Stimulated activated CD4-positive, alpha-beta T cell treated with anti-CD3 and anti-CD28 coated beads, Interleukin-4, amount 100 ng/mL, for 48 hours (primary cell): ENCODE measurements at places on chromosomes 11 and 22.

GRCh38 chr11:130202818-130203689 lies 43.5 kb downstream of the ST14 start:
- DNase-seq: no peak

DNA sequence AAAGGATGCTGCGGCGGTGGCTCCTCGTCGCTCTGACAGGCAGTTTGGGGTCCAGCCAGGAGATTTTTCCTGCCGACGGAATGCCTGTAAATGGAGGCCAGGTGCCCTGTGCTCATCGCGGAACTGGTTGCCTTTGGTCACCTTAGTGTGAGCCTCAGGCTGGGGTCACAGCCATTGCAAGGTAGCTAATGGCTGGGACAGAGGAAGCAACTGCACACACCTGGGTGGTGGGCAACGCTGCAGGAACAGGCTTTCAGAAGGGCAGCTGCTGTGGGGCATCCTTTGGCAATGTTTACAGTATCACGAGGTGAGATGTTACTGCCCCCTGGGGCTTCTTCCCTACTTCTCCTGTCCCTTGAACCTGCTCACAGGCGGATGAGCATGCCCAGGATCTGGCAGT lies 205.5 kb downstream of the GRIK4 start:
- DNase-seq: no peak

- peak; percentile 85 for DNase-seq
These were observed 1.2 kb upstream of the TYMP start for GRCh38 chr22:50530877-50531545.

DNA sequence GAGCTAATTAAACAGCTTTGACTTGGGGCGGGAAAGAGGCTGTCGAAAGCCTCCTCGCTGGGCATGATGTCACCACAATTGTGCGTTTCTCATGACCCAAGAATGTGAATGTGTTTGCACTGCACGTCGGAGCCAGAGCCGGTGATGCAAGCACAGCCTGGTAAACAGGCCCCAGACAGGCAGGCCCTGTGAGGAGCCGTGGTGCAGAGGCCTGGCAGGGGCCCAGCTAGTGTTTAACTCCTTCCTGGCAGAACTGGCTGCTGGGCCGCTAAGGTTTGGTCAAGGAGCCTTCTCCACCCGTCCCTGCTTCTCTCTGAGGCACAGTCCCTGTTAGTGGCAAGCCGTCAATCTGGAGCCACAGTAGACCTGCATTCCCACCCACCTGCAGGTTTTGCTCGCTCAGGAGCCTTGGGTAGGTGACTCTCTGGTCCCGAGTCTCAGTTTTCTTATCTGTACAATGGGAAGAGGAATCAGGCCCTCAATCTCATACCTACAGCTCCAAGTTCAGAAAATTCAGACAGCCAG lies 25.4 kb upstream of the SMTN start:
- DNase-seq: no peak

GRCh38 chr22:37639771-37640590 lies 512 bp downstream of the SH3BP1 start:
- no peak for DNase-seq

DNA sequence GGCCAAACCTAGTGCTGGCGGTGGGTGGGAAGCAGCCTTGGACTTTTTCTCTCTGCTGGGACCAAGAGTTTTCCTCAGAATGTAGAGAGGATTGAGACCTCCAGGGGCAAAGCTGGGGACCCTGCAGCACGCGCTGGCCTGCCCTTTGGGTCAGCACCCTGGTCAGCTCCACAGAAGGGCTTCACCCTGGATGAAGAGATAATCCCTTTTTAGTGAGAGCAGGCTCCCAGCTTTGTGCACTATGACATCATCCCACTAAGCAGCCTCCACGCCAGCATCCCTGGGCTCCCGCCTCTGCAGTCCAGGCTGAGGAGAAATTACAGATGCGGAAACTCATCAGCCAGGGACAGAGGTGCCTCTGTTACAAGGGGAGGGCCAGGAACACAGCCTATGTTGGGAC lies 23.5 kb downstream of the DRICH1 start:
- DNase-seq: no peak

DNA sequence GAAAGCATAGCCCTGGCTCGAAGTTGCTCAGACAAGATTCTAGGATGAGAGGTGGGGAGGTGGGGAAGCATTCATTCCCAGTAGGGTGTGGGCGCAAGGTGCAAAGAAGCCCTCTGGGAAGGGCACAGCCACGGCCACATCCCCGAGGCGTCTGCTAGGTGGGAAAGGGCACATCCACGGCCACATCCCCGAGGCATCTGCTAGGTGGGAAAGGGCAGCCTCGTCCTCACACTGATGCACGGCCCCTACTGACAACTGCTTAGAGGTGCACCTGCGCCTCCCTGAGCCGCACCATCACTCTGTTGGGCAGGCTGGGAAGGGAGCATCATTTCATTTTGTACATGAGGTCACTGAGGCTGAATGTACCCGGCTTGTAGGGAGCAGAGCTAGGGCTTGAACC lies 94.6 kb upstream of the PITPNB start:
- DNase-seq: no peak

DNA sequence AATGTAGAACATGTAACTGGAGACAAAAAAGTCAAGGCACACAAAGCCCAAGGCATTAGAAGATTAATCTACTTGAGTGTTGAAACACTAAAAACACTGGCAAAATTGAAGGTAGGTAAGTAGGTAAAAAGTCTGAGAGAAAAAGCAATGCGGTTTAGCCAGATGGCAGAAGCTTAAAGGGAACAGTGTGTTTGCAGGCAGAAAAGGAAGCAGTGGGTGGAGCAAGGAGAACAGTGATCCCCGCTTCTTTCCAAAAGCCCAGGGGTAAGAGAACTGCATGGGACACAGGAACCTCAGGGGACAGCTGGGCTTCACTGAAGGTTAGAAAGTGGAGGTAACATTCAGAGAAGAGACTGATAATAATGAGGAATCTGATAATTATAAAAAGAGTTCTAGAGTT lies 16.0 kb downstream of the MRE11 start:
- DNase-seq: no peak

- DNase-seq: no peak
These were observed 32.5 kb downstream of the SYT13 start for GRCh38 chr11:45253640-45254039.

- no peak for DNase-seq
These were observed 120.5 kb downstream of the HIPK3 start for GRCh38 chr11:33377412-33378370.

DNA sequence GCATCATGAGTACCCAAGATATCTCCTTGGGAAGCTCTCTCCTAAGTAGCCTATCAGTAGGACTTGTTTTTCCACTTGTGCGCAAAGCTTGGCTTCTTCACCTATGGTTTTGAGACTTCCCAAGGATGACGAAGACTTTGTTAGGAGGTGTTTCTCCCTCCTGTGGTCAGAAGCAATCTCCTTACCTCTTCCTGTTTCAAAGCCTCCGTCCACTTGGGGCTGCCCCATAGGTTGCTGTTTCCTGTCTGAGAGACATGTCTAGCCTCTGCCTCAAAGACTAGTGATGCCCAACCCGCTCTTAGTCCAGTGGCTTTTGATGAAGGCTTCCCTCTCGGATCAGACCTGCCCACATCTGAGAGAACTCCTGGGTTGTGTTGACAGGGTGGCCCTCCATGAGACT lies 92.9 kb downstream of the TRAF6 start:
- no peak for DNase-seq

DNA sequence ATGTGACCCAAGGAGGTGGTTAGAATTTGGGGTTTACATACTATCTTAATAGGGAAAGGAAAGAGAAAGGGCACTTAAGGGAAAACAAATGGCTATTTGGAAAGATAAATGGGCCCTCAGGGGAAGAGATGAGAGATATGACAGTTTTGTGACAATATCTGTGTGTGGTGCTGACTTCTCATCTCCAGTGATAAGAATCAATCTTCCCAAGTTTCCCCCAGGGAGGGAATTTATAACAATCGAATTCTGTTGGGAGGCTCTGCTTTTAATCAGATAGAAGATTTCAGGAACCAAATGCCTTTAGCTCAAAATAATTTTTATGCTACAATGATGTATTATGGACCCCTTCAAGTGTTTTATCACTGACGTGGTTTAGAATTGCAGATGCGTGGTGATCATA lies 46.3 kb upstream of the PAMR1 start:
- no peak for DNase-seq

DNA sequence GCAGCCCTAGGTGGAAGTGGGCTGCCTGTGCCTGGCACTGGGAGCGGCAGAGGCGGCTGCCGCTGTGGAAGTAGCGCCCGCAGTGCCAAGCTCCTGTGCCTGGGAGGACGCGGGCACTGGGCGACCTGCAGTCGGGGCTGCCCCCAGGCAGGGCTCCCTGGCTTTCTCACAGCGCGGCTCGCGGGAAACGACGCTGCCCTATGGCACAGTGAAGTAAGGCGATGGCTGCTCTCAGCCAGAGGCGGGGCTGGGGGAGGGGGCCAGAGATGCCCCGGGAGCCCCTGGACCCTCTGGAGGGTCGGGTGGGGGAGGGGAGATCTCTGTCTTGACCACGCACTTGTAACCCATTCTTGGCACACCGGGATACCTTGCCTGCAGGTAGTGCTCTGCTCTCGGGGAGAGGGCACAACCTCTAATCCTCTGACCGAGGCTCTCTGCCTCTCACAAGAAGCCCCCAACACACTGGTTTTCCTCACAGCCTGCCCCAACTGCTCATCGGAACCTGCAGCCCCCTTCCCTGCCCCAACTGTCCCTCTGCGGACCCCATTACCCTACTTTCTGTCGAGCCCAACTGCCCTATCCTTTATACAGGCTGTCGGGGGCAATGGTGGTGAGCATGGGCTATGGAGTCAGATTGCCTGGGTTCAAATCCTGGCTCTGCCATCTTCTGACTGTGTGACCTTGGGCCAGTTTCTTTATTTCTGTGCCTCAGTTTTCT lies 32.2 kb upstream of the TRIM29 start:
- DNase-seq: no peak

- no peak for DNase-seq
These were observed 4.2 kb downstream of the STARD10 start for GRCh38 chr11:72789493-72790131.

DNA sequence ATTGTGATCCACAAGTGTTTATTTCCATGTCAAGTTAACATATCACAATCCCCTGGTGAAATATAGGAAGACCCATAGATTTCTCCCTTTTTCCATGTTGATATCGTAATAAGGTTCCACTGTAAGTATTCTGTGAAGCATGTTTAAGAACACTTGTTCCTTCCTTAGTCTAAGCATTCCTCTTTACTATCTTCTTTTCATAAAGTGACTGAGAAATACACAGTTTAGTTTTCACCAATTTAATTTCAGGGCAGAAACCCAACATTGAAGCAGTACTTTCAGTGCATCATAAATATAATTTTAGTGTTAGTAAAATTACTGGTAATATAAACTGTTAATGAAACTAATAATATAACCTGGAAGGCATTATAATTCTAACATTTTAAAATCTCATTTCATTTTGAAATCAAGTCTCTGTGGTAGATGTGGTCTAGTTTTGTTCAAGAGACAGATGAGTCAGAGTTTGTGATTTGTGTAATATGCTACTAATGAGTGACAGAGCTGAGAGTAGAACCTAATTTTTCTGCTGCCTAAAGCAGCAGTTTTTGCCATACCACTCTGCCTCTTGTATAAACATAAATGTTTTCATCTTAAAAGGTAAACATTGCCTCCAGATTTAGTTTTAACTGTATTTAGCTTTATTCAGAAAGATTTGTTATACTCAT lies 79.4 kb downstream of the ATM start:
- no peak for DNase-seq

- no peak for DNase-seq
These were observed 20.6 kb upstream of the YWHAH start for GRCh38 chr22:31923747-31924146.

- DNase-seq: peak; percentile 39
These were observed 42.5 kb downstream of the SFI1 start for GRCh38 chr22:31538815-31539214.

GRCh38 chr11:132028380-132029240 lies 658.2 kb downstream of the NTM start:
- DNase-seq: peak; percentile 4

- no peak for DNase-seq
These were observed 53.5 kb downstream of the VSIG10L2 start for GRCh38 chr11:125999234-125999880.

GRCh38 chr22:49448526-49448925 lies 379.1 kb downstream of the BRD1 start:
- DNase-seq: no peak

GRCh38 chr11:86574493-86575207 lies 97.8 kb downstream of the ME3 start:
- DNase-seq: no peak

- no peak for DNase-seq
These were observed 10.3 kb downstream of the APOL4 start for GRCh38 chr22:36191106-36191836.

DNA sequence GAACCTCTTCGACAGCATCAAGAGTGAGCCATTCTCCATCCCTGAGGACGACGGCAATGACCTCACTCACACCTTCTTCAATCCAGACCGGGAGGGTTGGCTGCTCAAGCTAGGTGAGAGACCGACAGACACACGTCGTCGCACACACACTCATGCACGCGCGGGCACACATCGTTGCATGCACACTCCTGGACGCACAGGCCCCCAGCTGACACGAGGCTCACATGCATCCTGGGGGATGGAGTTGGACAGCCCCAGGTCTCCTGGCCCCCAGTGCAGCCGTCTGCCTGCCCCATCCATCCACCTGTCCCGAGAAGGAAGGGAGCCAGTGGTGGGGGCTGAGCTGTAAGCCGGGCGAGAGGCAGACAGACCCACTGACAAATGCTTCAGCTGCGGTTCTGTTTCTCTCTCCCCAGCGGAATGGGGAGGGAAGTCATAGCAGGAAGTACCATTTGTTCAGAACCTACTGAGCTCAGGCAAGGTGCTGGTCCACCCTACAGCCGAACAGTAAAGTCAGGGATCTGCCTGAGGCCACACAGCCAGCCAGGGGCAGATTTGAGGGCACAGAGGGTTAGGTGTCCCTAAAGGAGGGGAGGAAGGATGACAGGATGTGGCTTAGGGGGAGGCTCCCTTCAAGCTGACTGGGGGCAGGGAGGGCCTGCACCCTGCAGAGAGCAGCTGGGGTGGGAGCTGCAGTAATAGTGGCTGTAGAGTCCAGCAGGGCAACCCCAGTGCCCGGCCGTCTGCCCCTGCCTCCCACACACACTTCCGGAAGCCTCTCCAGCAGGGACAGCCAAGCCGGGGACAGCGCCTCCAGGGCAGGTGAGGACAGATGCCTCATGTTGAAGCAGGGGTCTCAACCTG lies 27.1 kb downstream of the CYTH4 start:
- DNase-seq: peak; percentile 26

- DNase-seq: no peak
These were observed 80.7 kb downstream of the CDKN1C start for GRCh38 chr11:2804701-2805387.

GRCh38 chr11:2790568-2790921 lies 90.8 kb upstream of the KCNQ1OT1 start:
- no peak for DNase-seq

GRCh38 chr11:73404048-73404447 lies 27.8 kb downstream of the RELT start:
- no peak for DNase-seq
